Stimulated activated CD4-positive, alpha-beta T cell treated with anti-CD3 and anti-CD28 coated beads, Interleukin-1b, Interleukin-23, amount 100 ng/mL, for 1 hour (primary cell): ENCODE measurements at places on chromosomes 5 and 9.
A peak's percentile ranks its signal among the peaks of the same experiment; 100 is the strongest.

- no peak for DNase-seq
Measured at GRCh38 chr5:97046270-97046982, 96.0 kb downstream of the LIX1 start.

DNA sequence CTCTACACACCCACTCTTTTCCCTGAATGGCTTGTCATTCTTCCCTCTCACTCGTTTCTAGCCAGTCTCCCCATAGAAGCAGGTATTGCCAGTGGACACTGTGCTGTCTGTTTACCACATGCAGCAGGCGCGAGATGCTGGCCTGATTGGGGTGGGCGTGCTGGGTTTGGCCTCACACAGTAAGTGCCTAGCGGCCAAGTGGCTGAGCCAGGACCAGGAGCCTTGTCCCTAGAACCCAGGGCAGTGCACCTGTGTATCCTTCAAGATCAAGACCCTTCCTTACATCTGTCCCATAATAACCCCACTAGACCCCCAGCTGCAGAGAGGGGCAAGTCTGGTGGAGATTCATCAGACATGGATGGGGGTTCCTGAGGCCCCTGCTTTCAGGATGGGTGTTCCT is 112.8 kb upstream of the IRX4 start:
- DNase-seq: no peak

DNA sequence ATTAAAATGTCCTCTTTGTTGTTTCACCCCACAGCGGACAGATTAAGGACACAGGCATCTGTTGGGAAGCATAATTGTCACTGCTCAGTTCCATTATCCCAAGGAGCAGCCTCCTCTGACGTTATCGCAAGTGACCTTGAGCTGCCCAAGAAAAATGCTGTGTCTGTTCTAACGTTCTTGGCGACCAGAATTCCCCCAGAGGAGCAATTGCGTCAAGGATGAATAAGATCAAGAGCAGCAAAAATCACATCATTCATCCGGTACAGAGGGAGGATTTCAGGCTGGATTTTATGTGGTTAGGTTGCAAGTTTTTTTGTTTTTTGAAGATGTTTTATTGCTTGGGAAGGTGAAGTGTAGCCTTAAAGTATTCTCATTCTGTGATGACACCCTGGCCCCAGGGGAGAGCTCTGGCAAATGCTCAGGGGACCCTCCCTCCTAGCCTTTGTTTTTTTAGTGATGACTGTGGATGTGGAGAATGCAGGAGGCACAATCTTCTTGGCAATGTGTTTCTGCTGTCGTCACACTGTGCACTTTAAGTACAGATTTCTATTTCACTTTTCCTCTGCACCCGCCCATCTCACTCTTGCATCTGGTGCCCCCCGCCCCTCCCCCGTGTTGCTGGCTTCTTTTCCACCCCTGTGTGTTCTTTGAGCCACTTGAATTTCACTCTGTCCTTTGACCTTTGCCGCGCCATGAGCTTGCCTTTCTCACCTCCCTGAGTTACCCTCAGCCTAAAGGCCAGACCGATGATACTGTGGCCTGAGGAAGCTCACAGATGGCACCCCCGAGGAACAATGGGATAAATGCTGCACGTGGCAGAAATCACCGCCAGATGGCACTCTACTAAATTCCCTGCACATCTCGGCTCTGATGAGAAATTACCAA is 308.5 kb downstream of the RAB3C start:
- DNase-seq: peak; percentile 44

- DNase-seq: no peak
Measured at GRCh38 chr5:96823900-96824380, 16.2 kb upstream of the ERAP1 start.

- no peak for DNase-seq
Measured at GRCh38 chr5:125236007-125236406, 489.6 kb upstream of the ZNF608 start.

DNA sequence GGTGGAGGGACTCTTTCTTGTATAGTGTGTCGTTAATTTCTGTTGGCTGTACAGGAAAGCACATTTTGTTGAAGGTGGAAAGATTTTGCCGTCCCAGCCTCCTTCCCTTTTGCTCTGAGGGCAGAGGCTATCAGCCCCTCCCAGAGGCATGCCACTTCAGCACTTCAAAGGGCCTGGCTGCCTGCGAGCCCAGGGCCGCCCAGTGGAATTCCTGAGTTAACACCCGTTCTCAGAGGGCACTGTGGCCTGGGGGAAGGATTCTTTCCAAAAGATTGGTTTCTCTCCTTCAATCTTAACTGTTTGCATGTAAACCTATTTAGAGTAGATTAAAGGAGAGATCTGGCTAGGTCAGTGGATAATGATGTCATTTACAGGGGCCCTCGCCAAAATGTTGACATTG is 238.6 kb downstream of the FANCC start:
- DNase-seq: no peak

GRCh38 chr5:57455511-57456455 is 26.8 kb downstream of the ACTBL2 start:
- DNase-seq: no peak

DNA sequence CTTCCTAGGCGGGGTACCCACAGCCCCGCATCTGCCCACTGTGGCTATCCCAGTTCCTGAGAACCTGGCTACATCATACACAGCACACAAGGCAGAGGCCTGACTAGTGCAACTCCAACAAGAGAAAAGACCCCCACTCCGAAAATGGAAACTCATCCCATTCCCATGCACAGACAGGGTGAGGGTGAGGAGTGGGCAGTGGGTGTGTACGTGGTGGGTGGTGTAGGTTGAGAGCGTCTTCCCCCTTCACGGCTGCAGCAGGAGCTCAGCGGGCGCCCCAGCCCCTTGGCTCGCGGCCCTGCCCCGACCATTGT is 501 bp upstream of the MAP1B start:
- no peak for DNase-seq

- no peak for DNase-seq
Measured at GRCh38 chr5:117741655-117742206, 1167.1 kb upstream of the SEMA6A start.

DNA sequence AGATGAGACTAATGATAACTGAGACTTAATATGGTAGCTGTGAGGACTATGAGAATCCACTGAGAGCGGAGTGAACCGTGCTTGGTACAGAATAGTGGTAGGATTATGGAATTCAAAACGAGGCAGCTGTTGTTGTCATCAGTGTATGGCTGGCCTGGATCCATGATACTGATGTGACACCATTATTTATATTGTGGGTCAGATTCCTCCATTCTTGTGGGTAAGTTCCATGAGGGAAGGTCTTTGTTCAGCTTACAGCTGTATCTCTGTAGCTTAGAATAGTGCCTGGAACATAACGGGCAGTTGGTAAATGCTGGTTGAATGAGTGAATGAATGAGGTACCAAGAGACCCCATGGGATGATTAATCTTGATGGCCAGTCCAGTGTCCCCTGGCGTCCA is 61.8 kb downstream of the ACER2 start:
- no peak for DNase-seq

DNA sequence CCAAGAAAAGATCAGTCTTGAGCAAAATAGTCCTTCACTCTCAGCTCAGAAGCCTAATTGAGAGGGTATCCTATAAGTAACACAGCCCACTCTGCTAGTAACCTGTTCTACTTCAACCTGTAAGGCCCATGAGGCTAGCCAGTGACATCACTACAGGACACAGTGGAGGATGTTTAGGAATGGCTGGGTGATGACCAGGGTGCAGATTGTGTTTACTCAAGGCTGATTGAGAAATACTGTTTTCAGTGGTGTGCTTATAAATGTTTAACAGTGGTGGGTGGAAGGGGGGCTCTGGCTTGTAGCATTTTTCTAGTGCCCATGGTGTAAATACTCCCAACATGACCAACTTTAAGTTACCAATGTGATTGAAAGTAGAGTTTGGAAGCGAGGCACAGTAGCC is 159.8 kb upstream of the CCDC152 start:
- no peak for DNase-seq

DNA sequence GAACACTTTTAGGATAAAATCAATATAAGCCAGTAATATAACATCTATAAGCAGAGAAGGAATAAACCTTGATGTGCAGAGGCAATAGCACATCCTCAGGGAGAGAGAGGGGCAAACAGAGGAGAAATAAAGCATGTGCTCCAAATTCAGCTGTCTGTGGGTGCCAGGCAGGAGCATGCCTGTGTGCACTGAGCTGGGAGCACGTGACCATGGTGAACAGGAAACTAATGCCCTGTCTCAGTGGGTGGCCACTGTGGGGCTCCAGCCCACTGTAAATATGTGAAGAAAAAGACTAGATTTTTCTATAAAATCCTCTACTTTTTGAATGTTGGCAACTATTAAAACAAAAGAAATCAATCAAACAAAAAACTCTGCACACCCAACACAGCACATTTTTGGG is 55.3 kb downstream of the FYB1 start:
- no peak for DNase-seq

DNA sequence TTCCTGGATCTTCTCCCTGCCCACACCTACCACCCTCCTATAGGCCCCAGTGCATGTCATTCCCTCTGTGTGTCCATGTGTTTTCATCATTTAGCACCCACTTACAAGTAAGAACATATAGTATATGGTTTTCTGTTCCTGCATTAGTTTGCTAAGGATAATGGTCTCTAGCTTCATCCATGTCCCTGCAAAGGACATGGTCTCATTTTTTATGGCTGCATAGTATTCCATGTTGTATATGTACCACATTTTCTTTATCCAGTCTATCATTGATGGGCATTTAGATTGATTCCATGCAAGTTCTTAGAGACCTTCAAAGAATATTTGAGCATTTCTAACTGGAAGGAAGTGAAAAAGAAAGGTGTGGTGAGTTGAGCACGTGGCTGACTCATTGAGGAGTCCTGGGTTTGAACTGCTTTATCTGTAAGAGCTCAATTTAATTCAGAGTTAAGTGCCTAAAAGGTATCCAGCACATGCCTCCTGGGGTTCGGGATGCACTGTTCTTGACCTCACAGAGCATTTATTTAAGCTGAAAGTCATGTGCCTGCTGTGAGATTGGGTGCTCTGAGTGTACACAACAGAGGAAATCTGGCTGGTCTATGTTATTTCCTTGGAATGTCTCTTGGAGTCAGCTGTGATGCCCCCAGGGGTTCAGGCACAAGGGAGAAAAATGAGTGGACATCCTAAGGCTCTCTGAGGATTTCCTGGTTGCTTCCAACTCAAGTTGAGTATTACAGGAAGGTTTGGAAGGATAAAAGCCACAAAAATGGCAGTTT is 56.4 kb downstream of the SH3GL2 start:
- no peak for DNase-seq
